ENCODE measurements at places on chromosomes 4 and X.

DNA sequence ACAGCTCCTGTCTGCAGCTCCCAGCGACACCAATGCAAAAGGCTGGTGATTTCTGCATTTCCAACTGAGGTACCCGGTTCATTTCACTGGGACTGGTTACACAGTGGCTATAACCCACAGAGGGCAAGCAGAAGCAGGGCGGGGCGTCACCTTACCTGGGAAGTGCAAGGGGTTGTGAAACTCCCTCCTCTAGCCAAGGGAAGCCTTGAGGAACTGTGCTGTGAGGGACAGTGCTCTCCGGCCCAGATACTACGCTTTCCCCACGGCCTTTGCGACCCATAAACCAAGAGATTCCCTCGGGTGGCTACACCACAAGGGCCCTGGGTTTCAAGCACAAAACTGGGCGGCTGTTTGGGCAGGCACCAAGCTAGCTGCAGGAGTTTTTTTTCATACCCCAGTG, 218.9 kb downstream of the PPP3CA start:
- DNase-seq = no peak

DNA sequence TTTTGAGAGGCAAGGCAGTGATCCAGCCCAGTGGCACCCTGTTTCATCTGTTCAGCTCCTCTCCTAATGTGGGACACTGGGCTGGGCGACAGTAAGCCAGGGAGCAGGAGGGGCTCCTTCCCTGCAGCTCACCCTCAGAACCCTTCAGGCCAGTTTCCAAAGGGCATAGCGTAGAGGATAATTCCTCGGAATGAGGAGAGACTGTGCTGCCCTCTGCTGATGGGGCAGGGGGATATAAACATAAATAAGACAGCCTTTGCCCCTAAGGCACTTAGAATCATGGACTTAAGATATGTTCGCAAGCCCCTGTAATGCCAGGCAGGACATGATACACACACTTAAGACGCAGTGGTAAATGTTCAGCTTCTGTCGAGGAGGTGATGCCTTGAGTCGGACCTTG, 27.9 kb upstream of the ZNF185 start:
- no peak for DNase-seq

DNA sequence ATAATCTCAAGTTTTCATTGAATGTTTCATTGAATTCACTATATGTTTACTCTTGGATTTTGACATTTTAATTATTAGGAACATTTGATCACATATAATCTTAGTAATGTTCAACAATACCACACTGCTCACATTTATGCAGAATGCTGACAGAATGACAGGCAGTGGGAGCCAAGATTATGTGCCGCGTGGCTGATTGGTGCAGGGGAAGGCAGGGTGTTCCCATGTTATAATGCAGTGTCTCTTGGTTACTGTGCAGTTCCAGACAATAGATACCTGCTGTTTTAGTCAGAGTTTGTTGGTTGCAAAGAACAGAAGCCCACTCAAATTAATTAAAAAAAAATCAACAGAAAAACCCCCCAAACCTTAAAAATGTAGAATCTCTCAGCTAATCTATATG, 33.0 kb downstream of the FHIP1A start:
- DNase-seq = no peak

DNA sequence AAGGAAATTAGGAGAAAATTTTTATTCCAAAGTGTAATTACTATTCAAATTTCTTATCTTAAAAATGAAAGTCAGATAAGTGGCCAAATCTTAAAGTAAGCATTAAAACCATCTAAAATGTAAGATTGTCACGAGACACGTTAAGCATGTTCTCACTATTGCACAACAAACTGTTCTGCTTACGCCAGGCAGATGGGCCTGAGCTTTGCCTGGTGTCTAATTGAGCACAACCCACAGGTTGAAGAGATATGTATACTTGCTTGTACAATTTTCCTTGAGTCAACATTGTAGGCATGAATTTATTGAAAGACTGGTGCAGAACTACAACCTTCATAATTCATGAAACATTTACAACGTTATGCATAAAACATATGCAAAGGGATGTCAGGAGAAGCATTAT, 3.9 kb downstream of the RNF128 start:
- no peak for DNase-seq

DNA sequence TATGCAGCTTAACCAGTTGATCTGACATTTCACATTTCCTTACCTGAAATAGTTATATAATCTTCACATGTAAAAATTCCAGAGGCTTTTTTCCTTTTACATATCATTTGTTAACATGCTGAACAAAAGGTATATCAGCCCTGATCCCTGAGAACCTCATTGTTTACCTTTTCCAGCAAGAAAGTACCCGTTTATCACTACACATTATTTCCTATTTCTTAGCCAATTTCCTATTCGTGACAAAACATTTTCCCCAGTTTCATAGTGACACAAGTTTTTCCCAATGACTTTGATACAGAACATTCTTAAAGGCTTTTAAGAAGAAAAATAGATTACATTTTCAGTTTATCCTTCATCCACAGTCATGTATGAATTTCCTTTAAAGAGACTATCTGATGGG, 86.6 kb upstream of the DKK2 start:
- no peak for DNase-seq

DNA sequence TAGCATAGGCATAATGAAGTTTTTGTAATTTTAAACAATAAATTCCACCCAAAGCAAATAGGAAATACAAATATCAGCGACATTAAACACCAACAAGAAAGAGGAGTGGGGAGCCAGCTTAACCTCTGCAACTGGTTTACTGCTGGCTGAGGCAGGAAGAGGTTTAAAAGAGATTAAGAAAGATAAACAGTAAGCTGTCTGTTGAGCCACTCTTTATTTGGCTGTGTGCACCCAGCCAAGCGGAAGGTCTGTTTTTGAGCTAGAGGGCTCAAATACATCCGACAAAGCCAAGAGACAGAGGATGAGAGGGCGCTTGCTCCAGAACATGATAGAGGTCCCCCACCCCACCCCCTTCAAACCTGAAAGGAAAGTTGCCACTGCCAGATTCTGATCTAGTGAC, 191.4 kb downstream of the MGST2 start:
- DNase-seq = no peak

DNA sequence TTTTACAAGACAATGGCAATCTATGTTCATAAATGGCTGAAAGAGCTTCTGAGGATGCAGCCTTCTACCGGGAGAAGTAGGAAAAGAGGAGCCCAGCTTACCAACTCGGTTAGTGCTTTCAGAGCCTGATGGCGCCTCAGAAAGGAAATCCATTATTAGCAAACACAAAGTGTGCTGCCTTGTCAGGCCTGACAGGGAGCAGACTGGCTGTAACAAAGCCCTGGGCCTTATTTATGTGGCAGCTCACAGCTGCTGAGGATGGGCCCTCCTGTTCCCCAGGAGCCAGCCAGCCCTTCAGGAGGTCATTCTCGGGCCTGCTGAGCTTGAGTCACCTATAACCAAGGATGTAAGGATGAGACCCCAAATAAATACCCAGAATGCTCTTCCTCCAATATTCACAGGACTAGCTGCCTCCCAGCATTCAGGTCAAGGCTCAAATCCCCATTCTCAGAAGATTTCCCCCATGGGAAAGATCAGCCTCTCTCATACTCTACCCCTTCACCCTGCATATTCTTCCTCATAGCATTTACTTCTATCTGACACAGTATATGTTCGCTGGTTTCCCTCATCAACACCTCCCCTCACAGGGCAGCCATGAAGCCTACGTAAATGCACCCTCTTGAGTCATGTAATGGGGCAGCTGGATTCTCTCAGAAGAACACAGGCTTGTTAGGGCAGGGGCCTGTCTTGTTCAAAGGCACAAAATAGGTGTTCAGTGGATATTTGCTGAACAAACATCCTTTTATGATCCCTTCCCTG, 227.0 kb upstream of the RASGEF1B start:
- DNase-seq = no peak

DNA sequence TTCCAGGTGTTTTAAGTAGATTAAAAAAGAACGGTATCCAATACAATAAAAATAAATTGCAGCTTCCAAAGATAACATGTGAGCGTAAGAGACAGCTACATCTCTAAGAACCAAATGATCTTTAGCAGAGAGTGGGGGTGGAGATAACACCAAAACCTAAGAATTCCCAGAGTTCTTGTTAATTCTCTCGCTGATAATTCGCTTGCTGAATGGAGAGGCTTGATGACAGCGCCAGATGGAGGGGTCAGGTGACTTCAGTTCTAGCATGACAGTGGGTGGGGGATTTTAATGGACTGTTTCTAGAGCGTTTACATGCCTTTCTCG, 2.3 kb downstream of the CLCN4 start:
- DNase-seq = no peak

DNA sequence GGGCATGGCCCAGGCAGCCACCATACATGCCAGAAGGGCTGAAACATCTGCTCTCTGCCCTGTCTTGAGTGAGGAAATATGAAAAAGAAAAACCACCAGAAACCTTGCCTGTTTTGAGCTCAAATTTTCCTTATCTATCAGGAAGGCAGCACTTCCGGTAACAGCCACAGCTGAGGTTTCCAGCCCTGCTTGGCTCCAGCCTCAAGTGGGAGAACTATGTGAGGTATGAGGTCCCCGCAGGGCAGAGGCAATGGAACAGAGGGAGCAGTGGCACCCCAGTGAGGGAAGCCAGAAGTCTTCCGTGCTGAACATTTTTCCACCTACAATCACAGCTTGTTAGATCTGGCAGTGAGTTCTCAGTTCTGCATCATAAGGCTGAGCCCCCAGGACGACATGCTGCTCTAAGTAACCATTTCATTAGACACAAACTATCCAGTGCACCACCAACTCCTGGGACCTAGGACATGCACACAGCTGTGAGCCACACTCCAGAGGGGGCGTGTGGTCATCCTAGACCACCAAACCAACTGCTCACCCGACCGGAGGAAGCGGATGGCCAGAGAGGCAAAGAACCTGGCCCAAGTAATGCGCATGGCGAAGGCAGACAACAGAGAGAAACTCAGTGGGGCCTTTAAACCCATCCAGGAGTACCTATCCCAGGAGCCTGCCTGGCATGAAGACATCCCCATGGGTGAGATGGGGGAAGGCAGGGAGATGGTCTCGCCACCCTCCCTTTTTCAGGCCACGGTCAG, 22.6 kb downstream of the WDR1 start:
- DNase-seq = peak; percentile 98

DNA sequence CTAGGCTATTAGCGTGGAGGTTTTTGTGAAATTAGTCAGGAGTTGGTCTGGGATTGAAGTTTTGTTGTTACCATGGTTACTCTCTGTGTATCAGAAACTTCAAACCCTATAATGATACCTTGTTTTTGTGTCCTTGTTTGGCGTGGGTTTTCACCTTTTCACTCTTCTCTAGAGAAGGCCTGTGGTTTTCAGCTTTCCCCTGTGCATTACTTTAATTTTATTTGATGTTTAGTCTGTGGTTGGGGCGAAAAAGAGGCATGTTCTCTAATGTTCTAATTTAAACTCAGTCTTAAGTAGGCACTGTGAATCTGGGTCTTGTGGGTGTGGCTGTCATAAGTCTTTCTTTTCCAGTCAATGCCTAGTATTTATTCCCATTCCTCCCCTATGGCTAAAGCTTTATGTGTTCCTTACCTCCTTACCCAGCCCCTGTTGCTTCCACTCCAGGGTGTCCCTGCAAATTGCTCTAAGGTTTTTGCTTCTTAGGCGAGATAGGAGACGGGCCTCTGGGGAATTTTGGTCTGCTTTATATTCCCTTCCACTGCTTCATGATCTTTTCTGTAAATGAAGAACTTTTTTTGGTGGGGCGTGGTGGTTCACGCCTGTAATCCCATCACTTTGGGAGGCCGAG, 326.3 kb upstream of the ZCCHC13 start:
- DNase-seq = peak; percentile 5

- DNase-seq = no peak
Measured at GRCh38 chrX:17501746-17502145, 126.7 kb downstream of the NHS start.

DNA sequence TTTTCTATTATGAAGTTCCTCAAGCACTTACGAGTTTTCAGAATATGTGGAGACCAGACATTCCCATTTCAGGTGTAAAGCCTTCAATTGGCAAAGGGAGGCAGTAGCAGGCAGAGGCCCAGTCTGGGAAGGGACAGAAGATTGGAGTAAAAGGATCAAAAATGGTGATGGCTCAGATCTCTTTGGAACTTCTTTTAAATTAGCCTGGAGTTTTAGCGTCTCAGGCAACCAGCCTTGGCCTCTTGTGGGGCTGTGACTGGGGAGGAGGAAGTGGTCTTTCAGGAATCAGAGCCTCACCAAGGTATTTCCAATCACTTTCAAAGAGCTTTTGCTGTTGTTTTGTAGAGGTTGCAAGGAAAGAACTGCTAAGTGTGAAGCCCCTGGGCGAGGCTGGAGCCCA, 239.1 kb downstream of the FRAS1 start:
- no peak for DNase-seq

- DNase-seq = peak; percentile 45
Measured at GRCh38 chr4:131509521-131509920, 1639.6 kb upstream of the PCDH10 start.

DNA sequence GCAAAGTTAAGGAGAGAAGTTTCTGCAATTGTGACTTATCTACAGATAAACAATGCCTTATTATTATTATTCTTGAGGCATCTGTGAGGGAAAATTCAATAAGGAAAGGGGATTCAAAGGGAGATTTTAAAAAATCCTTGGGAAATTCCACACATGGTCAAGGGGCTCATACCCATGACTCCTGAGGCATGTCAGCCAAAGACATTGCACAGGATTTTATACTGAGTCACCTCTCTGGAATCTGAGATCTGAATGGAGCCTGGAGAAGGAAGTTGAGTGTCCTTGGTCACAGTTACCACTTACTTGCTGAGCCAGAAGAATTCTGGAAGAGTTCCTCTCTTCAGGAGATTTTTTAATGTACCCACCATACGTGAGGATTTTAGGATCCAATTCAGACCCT, 14.4 kb upstream of the CXCL8 start:
- DNase-seq = peak; percentile 91

- DNase-seq = no peak
Measured at GRCh38 chr4:152087335-152087734, 326.5 kb upstream of the GATB start.

DNA sequence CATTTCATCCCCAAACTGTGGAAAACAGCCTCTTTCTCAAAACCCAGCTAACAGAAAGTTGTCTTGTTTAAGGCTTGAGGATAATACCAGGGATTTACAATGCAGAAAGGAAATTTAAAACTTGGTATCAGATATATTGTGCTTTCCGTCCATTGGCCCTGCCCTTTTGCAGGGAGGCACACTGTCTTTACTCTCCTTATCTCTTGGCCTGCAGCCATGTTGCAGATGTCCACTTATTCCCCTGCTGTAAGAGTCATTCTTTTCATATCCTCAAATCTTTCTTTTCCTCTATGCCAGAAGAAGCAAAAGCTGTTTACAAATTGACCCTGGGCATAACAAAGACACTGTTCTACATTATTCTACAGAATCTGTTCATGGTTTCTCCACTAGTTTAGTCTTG, 75.6 kb upstream of the DYNLT3 start:
- DNase-seq = no peak

DNA sequence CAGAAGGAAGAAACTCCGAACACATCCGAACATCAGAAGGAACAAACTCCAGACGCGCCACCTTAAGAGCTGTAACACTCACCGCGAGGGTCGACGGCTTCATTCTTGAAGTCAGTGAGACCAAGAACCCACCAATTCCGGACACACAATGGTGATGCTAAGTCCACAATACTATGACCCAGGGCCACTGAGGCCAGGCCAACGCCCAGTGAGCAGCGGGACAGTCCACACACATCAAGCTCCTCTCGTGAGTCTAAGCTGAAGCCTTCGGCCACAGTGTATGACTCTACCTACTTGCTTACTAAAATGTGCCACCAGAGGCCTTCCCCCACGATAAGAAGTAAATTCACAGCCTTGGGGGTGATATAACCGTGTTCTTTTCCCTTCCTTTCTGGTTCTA, 10.2 kb upstream of the CDKN2AIP start:
- DNase-seq = no peak

- DNase-seq = peak; percentile 70
Measured at GRCh38 chr4:72390409-72390808, 178.6 kb downstream of the ADAMTS3 start.

- no peak for DNase-seq
Measured at GRCh38 chr4:71198958-71199357, 139.9 kb upstream of the SLC4A4 start.
